NCI-H1694 (cell line): ENCODE measurements at places on chromosomes 13 and 19.

DNA sequence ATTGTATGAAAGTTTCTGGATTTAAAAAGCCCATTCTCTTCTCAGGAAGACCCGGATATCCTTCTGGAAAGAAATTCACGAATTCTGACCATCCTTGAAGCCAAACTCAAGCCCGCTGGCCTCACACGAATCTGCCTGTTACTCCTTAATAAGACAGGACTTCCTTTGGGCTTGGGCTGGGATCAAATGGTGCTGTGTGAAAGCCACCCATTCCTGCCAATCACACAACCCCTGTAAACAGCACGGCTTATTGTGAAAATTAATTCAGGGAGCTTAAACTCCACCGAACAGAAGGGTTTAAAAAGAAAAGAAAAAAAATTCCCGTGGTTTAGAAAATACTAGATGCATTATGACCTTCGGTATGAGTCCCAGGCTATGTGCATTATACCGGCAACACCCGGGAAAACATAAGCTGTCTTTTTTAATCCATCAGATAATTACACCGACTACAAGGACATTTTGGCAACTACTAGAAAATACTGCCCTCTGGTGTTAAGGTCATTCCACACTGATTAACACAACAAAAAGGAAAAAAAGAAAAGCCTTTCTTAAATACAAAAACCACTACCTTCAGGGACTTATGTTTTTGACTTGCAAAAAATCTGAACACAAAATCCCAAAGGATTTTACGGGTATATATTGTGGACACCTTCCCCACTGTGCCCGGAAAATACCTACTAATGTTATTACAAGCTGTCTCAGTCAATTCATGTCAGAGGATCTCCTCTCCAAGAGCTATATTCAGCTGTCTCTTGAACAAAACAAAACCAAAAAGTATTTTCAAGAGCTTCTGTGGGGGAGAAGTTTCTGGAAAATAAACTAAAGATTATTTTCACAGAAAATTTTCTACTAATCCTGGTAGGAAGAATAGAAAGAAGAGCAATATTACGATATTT, 76.0 kb upstream of the LSM14A start:
- peak; percentile 78 for DNase-seq

- no peak for DNase-seq
Measured at GRCh38 chr13:24851546-24851945, 87.6 kb downstream of the RNF17 start.

- no peak for DNase-seq
Measured at GRCh38 chr13:66663711-66664110, 566.4 kb downstream of the PCDH9 start.

DNA sequence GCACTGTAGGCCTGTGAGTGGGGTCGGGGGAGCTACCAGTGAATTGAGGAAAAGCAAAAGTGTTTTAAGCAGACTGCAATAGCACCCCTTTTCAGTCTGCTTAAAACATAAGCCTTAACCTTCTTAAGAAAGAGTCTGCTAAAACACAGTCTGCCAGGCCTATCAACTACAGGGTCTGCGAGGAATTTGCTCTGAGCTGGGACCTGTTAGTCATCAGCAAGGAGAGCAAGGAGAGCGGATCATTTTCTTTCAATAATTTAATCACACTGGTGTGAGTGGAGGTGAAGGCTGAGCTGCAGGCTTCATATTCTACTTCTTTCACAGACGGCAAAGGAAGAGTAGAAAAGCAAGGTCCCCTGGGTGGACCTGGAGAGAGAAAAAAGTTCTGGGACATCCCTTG, 342.7 kb downstream of the ENOX1 start:
- DNase-seq, result no peak

DNA sequence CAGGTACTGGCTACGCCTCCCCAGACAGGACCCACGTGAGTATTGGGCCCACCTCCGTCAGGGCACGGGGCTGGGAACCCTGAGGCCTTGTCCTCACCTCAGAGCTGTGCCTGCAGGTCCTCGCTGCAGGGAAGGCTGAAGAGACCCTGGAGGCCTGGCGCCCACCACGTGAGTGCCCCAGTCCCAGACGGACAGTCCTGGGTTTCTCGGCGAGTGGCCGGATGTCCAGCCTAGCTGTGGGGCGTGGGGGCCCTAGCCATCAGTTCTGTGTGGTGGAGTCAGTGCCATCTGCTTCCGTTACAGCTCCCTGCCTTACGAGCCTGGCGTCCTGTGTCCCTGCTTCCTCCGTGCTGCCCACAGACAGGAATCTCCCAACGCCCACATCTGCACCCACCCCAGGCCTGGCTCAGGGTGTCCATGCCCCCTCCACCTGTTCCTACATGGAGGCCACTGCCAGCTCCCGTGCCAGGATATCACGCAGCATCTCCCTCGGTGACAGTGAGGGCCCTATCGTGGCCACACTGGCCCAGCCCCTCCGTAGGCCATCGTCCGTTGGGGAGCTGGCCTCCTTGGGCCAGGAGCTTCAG, 7.8 kb upstream of the OVOL3 start:
- DNase-seq, result no peak

- no peak for DNase-seq
Measured at GRCh38 chr19:3365836-3366752, at the start of gene NFIC. Gene NFIC, plus strand, starts transcription at chr19:3366583. Its CDS starts 54 bp downstream, at chr19:3366637.
